Stimulated activated CD4-positive, alpha-beta T cell treated with anti-CD3 and anti-CD28 coated beads, Interleukin-2, amount 100 ng/mL, for 24 hours (primary cell): ENCODE measurements at places on chromosomes 16 and 17.

- DNase-seq = peak; percentile 80
These were observed 15.6 kb upstream of the AURKB start for GRCh38 chr17:8225813-8226535.

- no peak for DNase-seq
These were observed 2.3 kb upstream of the HSD3B7 start for GRCh38 chr16:30982548-30983288.

DNA sequence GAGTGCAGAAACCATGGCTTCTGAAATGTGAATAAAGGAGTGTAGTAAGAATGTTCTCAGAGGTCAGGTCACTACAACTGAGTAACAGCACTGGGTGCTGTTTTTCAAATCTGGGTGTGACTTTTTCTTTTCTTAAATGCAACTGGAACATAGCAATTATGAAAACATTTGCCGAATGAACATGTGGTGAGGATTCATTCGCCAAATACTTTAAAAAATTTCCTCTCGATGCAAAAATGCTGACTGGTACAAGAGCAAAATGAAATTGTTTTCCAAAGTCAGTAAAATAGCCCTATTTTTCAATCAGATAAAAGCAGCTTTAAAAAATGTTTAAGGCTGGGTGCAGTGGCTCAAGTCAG, 18.6 kb downstream of the ZDHHC7 start:
- no peak for DNase-seq

GRCh38 chr17:78315355-78316114, 44.3 kb downstream of the SOCS3 start:
- DNase-seq = peak; percentile 70

DNA sequence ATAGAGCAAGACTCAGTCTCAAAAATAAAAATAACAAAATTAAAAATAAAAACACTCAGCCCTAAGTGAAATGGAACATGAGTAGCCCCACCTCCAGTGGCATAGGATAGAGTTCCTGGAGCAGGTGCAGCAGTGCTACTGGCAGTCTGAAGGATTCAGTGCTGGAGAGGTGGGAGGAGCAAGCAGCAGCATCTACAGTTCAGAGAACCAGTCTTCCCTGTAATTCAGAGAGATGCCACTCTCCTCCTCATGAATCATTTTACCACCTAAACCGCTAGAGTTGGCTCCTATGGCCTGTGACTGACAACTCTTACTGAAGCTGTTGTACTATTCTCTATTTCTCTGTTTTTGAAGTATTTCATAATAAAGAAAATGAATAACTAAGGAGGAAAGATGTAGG, 56.0 kb upstream of the SMURF2 start:
- DNase-seq = no peak

- no peak for DNase-seq
These were observed 9.1 kb upstream of the CRISPLD2 start for GRCh38 chr16:84810518-84811273.

DNA sequence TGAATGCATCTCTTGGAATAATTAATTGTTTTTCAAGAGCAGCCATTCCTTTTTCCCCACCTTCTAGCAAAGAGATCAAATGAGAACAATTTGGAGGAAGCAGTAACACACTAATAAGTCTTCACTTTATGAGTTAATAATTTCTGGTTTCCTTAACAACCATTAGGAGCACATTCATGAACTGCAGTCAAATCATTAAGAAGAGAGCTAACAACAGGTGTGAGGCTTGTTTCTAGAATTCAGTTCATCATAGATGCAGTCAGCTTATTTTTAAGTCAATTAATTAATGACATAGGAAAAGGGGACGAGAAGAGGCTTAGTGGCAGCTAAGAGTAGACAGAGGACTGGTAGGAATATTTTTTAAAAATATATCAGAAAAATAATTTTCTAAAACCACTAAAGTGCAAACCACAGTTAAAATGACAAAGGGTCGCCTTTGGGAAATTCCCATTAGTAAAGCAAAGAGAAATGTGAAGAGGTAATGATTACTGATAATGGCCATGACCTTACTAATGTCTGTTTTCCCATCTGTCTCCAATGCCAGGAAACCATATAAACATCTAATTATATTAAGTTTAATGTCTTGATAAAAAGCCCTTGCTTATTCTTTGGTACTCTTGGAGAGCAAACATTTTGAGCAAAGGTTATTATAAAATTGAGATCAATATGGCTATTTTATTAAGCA, 184.2 kb downstream of the KCNJ2 start:
- DNase-seq = no peak

DNA sequence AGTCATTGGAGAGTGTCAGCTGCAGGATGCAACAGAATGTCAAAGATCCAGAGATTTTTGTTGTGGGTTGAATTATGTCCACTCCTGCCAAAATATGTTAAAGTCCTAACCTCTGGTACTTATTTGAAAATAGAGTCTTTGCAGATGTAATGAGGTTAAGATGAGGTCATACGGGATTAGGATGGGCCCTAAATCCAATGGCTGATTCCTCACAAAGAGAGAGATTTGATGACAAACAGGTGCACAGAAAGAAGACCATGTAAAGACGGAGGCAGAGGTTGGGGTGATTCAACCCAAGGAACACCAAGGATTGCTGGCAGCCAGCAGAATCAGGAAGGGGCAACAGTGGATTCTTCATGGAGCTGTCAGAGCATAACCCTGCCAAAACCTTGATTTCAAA, 34.5 kb upstream of the USP22 start:
- DNase-seq = no peak

DNA sequence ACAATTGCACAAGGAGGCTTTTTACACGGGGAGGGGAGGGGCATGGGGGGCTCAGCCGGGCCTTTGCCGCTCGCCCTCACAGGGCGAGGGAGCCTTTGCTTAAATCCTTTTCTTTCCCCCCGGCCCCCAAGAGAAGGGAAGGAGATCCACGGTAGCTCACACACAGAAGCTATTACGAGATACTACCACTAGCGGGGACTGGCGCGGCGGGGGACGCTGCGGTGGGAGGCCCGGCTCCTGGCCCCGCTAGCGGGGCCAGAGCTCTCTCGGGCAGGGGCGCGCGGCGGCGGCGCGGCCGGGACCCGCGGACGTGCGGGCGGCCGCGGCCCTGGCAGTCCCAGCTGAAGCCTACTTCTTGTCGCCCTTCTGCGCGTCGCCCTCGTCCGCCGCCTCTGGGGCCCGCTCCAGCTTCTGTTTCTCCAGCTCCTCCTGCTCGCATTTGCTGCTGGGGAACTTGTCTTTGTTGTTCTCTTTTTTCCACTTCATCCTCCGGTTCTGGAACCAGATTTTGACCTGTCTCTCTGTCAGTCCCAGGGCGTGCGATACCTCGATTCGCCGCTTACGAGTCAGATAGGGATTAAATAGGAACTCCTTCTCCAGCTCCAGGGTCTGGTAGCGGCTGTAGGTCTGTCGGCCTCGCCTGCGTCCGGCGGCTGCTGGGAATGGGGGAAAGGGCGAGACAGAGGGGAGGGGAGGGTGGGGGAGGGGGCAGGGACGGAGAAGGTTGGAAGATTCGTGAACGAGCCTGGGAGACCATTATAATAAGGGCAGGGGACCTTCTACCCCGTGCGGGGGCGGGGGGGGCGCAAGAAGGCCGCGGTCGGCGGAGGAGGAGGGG, 2.0 kb downstream of the HOXB8 start:
- peak; percentile 57 for DNase-seq

GRCh38 chr17:65099941-65100315, 37.2 kb upstream of the RGS9 start:
- peak; percentile 84 for DNase-seq

DNA sequence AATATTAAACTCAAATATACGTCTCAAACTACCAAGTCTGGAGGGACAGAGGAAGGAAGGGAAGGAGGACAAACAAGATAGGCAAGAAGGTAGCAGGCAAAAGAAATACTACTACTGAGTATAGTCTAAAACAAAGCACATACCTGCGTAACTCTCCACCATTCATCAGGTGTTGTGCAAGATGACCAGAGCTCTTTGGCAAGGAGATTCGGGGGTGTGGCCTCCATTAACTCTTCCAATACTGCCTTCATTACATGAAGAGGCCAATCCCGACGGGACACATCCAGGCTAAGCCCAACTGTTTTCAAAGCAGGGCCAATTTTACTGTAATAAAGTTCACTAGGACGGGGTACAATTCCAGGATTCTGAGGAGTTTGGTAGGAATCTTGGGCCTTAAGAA, 38.2 kb upstream of the ARL6IP1 start:
- no peak for DNase-seq

- DNase-seq = peak; percentile 36
These were observed 14.6 kb upstream of the CIBAR2 start for GRCh38 chr16:85126705-85127378.

- DNase-seq = peak; percentile 96
These were observed 14.3 kb downstream of the SPATA32 start for GRCh38 chr17:45247429-45248131.

DNA sequence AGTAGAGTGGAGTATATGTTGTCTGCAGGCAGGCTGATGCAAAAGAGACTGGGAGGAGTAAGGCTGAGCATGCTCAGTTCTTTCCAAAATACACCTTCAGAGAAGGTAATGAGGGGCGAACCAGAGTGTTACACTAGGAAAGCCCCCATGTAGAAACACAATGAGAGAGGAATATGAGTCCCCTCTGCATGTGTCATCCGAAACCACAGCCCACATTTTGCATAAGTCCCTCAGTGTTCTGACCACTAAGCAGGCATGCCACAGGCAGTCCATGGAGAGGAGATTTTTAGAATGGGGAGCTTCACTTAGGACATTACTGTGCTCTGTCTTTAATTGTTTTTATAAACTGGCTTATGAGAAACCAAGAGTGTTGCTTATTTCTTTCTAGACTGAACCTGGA, 32.0 kb downstream of the SLC6A2 start:
- no peak for DNase-seq

DNA sequence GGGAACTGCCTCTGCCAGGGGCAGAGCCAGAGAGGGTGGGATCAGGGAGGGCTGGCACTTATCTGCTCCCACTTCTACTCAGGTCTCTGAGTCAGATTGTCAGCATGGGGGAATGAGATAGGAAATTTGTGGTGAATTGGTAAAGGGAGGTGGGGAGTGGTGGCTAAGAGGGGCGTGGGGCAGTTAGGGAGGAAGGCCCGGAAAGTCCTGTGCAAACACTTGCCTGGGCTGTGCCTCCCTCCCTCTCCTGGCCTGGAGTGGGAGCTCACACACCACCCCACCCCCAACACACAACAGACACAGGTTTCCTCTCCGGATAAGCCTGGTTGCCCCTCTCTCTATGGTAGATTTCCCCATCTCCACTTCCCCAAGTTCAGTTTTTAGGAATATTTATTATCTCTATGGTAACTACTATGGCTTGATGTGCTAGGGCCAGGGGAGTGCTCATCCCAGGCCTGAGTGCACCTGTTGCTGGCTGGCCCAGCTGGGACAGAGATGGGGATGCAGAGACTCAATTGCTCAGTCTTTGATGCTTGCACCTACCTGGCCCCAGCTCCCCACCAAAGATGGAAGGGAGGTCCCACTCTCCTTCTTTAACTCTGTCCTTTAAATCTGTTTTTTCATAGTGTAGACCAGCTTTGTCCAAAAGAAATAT, 2.7 kb downstream of the SPNS2 start:
- no peak for DNase-seq

DNA sequence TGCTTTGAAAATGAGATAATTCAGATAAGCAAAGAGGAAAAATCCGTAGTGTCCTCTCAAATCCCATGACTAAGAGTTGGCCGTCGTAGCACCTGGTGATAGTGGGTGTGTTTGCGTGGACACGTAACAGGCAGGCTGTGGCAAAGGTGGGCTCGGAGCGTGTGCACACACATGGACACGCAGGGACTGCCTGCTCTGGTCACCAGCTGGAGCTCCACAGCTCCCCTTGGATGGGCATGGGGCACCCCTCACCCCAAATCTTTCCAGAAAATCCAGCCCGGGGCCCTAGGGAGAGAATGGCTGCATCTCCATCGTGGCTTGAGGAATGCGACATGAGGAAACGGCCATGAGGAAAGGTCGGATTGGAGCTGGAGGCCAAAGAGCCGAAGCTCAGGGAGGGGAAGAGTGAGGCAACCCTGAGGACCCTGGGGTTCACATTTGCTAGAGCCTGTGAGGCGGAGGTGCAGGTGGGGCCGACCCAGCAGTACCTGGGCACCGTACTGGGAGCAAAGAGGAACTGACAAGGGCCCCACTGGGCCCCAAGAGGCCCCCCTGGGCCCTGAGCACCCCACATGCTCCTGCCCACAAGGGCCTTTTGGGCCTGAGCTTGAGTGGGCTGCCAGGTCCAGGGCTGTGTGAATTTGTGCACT, 51.6 kb downstream of the DNAH17 start:
- no peak for DNase-seq

DNA sequence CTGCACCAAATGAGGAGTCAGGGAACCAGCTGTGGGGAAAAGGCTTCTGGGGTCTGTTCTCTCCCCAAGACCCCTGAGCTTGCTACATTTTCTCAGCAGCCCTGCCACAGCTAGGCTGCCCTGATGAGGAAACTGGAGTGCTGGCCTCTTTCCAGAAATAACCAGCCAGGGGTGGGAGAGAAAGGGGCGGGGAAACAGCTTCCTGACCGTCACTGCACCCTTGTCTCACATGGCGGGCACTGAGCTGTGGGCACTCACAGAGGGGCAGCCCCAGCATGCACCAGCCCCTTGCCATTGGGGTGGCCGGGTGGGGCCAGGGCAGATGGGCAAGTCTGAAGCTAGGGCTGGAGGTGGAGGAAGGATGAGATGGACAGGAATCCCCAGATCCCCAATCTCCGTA, 2.9 kb downstream of the SRL start:
- DNase-seq = no peak

GRCh38 chr16:41439-42068, 11.9 kb downstream of the POLR3K start:
- DNase-seq = no peak

GRCh38 chr17:17570798-17571716, 20.5 kb downstream of the PEMT start:
- DNase-seq = no peak

GRCh38 chr16:47136099-47136842, 7.5 kb downstream of the NETO2 start:
- no peak for DNase-seq

GRCh38 chr17:69762766-69763165, 312.3 kb upstream of the KCNJ16 start:
- no peak for DNase-seq

DNA sequence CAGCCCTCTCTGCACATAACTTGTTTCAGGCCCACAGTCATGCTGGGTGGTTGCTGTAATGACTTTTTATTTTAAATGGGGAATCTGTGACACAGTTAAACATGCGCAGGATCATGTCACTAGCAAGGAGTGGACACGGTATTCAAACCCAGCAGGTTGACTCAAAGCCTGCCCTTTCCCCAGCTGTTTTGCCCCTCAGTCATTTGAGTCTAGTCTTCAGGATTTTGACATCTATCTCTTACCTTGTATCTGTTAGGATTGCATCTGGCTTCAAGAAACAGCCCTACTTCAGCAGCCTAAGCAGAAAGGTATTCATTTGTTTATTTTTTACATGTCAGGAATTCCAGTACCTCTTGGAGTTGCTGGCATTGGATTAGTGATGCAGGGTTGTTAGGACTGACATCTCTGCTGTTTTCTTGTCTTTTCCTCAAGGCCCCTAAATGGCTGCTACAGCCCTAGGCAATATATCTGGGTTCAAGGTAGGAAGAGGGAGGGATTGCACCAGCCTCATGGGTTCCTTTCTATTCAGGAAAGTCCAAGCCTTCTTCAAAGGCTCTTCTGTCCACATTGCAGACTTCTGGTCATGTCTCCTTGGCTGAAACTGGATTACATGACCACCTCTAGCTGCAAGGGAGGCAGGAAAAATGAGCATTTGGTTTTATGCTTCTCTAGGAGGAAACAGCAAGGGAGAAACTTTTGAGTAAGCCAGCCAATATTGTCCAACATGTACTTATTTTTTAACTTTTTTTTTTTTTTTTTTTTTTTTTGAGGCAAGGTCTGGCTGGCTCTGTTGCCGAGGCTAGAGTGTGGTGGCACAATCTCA, 22.8 kb downstream of the ABCC1 start:
- DNase-seq = no peak
